A549 treated with ZK216348 at 1 μM for 4 hours (cell line): ENCODE measurements at places on chromosomes 6 and 20. TPM values are rescaled to one million over a fixed set of nuclear protein-coding genes. Genes with fewer than 3 reads are reported as not detected.

Gene HMGCLL1
- 0.11 to 0.15 TPM (median 0.12 TPM) in 3 of 5 replicates, not detected in the others for total RNA-seq

Gene SLC2A10
- not detected in 5 replicates for total RNA-seq

Gene SLC17A1
- total RNA-seq: 0.14 TPM in 1 of 5 replicates, not detected in the others

Gene SLC22A1
- total RNA-seq: 1.7 to 3.4 TPM (median 2.2 TPM) in 5 replicates

Gene TFAP2C
- 14.4 to 16.9 TPM (median 15.0 TPM) in 5 replicates for total RNA-seq

Gene HLA-DRA
- not detected in 5 replicates for total RNA-seq

Gene LCA5
- total RNA-seq: 0.25 to 1.3 TPM (median 1.0 TPM) in 5 replicates

Gene GLYATL3
- total RNA-seq: not detected in 5 replicates

Gene COL9A1
- 0.19 TPM in 1 of 5 replicates, not detected in the others for total RNA-seq

Gene PTPRK
- total RNA-seq: 10.6 to 17.6 TPM (median 14.5 TPM) in 5 replicates

Gene DAAM2
- total RNA-seq: 0.02 to 0.04 TPM in 2 of 5 replicates, not detected in the others

Gene CCN5
- 18.1 to 40.4 TPM (median 24.9 TPM) in 5 replicates for total RNA-seq

Gene NFKBIE
- 8.2 to 12.2 TPM (median 9.3 TPM) in 5 replicates for total RNA-seq

Gene TMC2
- total RNA-seq: not detected in 5 replicates

Gene SALL4
- total RNA-seq: 1.3 to 2.6 TPM (median 1.4 TPM) in 5 replicates

Gene TNXB
- 0.14 to 0.86 TPM (median 0.57 TPM) in 5 replicates for total RNA-seq

Gene PNPLA1
- 0.15 TPM in 1 of 5 replicates, not detected in the others for total RNA-seq

Gene CUL7
- total RNA-seq: 5.2 to 9.4 TPM (median 8.0 TPM) in 5 replicates

Gene ANKRD66
- total RNA-seq: not detected in 5 replicates

Gene KCNQ5
- 1.2 to 1.8 TPM (median 1.5 TPM) in 5 replicates for total RNA-seq

Gene CCM2L
- total RNA-seq: 0.28 to 0.88 TPM (median 0.41 TPM) in 5 replicates

Gene MUC22
- total RNA-seq: 0.02 TPM in 1 of 5 replicates, not detected in the others

Gene NCOA5
- 18.2 to 26.8 TPM (median 22.7 TPM) in 5 replicates for total RNA-seq

Gene KIAA1586
- total RNA-seq: 2.9 to 5.1 TPM (median 4.3 TPM) in 5 replicates

Gene CDKN1A
- 189 to 281 TPM (median 252 TPM) in 5 replicates for total RNA-seq

Gene OLIG3
- not detected in 5 replicates for total RNA-seq

Gene DXO
- 10.6 to 14.3 TPM (median 12.1 TPM) in 5 replicates for total RNA-seq

Gene METTL24
- not detected in 5 replicates for total RNA-seq

Gene OR2J3
- not detected in 5 replicates for total RNA-seq

Gene WFDC10B
- not detected in 5 replicates for total RNA-seq

Gene CCR6
- 0.09 to 0.14 TPM in 2 of 5 replicates, not detected in the others for total RNA-seq

Gene GSTA3
- not detected in 5 replicates for total RNA-seq

Gene PAK5
- total RNA-seq: not detected in 5 replicates

Gene ZSCAN12
- total RNA-seq: 1.3 to 2.1 TPM (median 1.7 TPM) in 5 replicates

Gene PRND
- total RNA-seq: not detected in 5 replicates

Gene FOXA2
- 13.0 to 21.7 TPM (median 17.6 TPM) in 5 replicates for total RNA-seq

Gene CRISP1
- total RNA-seq: not detected in 5 replicates

Gene TNFRSF6B
- total RNA-seq: 0.33 to 1.4 TPM (median 0.86 TPM) in 5 replicates

Gene ITPR3
- total RNA-seq: 25.9 to 56.8 TPM (median 47.0 TPM) in 5 replicates

Gene HECA
- total RNA-seq: 0.82 to 2.3 TPM (median 1.9 TPM) in 5 replicates

Gene TUBE1
- total RNA-seq: 5.6 to 8.4 TPM (median 6.1 TPM) in 5 replicates

Gene ZNF343
- 11.6 to 15.1 TPM (median 13.3 TPM) in 5 replicates for total RNA-seq

Gene BPIFB1
- total RNA-seq: 0.18 TPM in 1 of 5 replicates, not detected in the others

Gene PNLDC1
- 0.14 to 0.17 TPM in 2 of 5 replicates, not detected in the others for total RNA-seq

Gene NHSL1
- 1.7 to 4.3 TPM (median 3.8 TPM) in 5 replicates for total RNA-seq

Gene SAMD3
- total RNA-seq: not detected in 5 replicates

Gene IRAK1BP1
- 0.43 to 0.95 TPM (median 0.76 TPM) in 5 replicates for total RNA-seq
